ENCODE measurements at places on chromosomes 7 and 10.
A peak's percentile ranks its signal among the peaks of the same experiment; 100 is the strongest.

DNA sequence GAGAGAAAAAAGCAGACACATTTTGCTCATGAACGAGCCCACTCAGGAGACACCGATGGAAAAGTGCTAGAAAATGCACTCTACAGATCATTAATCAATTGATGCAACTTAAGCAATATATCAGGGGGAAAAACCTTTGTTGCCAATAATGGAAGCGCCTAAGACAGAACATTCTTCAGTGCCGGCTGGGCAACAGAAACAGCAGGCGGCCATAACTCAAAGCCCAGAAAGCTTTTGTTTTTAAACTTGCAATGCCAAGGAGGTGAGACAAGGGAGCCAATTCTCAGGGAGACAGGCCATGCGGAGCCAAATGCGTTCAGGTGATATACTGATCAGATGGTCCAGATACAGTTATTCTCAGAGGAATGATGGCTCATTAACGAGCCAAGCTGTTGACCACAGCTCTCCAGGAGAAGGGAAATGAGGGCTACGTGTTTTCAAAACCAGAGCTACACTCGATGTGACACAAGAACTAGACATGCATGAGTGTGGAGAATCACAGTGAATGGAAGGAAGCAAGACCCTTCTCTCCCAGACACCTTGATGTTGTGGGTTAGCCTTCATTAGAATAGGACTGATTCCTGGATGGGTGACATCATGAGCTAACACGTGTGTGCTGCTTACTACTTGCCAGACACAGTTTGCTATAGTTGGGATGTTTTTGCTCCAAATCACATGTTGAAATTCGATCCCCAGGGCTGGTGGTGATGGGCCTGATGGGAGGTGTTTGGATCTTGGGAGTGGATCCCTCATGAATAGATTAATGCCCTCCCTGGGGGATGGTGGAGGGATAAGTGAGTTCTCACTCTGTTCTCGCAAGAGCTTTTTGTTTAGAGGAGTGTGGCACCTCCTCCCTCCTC lies 79.1 kb upstream of the KCNMA1 start:
- no peak for DNase-seq

- DNase-seq = no peak
These were observed 88.1 kb upstream of the RET start for GRCh38 chr10:42988517-42989395.

GRCh38 chr7:145497911-145498525 lies 618.6 kb upstream of the CNTNAP2 start:
- no peak for DNase-seq

GRCh38 chr7:6482743-6483119 lies 35.0 kb upstream of the DAGLB start:
- DNase-seq = no peak

DNA sequence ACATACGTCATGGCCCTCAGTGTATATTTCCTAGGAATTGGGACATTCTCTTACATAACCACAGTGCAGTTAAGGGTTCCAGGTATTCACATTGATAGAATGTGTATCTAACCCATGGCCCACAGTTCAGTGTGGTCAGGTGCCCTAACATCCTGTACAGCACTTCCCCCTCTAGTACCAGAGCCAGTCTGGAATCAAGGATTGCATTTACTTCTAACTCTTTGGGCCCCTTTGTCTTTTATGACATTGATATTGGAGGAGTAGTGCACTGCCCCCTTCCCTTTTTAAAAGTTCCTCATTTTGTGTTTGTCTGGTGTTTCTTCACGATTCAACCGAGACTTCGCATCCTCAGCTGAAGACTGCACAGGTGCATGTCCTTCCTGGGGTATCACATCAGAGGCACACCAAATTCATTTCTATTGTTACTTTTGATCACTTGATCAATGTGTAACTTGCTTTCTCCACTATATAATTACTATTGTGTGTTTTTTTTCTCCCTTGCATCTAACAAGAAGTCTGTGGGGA lies 22.4 kb upstream of the NPFFR1 start:
- DNase-seq = no peak

DNA sequence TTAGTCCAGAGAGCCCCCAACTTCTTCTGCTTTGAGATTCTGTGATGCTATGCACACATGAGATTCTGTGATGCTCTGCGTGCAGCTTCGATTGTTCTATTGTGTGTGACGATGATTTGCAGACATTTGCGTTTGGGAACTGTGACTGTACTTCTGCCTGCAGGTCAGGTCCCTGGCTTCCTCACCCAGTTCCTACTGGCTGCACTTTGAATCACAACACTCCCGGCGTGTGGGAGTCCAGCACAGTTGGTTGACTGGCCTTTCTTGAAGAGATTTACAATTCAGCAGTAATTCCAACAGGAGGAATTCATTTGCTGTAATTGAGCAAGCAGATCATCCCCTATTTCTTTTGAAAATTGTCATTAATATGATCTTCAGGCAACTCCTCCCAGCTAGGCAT lies 252.2 kb upstream of the YAE1 start:
- DNase-seq = no peak

GRCh38 chr7:128174386-128174785 lies 66.7 kb upstream of the LEP start:
- DNase-seq = no peak

DNA sequence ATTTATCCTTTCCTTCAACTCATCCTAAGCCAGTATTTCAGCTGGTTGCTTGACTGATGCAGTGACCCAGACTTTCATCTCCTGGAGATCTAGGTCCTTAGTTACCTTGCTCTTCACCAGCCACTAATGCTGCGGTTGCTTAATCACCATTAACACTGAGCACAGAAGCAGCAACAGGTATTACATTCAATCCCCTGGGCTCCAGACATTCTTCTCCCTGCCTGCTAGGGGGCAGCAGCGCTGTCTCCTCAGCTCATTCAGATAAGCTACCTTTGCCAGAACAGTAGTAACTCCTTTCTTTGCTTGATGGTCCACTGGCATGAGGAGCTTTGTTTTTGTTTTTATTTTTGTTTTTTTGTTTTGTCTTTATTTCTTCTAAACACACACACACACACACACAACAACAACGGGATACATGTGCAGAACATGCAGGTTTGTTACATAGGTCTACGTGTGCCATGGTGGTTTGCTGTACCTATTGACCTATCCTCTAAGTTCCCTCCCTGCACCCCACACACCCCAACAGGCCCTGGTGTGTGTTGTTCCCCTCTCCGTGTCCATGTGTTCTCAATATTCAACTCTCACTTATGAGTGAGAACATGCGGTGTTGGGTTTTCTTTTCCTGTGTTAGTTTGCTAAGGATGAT lies 1043.2 kb upstream of the C7orf33 start:
- no peak for DNase-seq

DNA sequence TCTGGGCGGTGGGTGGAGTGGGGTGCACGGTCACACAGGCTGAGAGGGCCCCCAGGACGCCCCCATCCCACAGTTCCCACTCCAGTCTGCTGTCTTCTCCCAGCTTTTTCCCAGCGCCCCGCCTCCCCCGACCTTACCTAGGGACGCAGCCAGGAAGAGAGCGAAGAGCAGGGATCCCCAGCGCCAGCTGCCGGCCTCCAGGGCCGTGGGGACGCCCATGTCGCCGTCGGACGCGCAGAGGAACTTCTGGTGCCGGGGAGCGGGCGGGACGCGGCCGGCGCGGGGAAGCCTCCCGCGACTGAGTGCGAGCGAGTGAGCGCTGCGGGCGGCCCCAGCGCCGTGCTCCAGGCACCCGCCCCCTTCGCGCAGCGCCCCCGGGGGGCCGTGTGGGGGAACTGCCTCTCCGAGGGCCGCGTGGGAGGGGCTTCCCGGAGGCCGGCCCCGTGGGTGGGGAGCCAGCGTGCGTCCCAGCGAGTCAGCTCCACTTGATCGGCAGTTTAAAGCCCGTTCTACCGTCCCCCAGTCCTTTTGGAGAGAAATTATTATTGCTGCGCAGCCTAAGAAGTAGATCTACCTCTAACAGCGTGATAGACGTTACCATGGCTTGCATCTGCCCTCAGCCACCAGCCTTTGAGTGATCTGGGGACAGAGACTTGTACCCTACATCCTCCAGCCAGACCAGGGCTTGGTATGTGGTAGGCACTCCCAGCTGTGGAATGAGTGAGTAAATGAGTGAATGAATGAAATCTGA lies at the start of gene VSIR:
Gene VSIR (minus strand): TSS at position 300 of the 751 bp plus-strand sequence. CDS start 81 bp downstream, at position 219.
- peak; percentile 95 for DNase-seq

DNA sequence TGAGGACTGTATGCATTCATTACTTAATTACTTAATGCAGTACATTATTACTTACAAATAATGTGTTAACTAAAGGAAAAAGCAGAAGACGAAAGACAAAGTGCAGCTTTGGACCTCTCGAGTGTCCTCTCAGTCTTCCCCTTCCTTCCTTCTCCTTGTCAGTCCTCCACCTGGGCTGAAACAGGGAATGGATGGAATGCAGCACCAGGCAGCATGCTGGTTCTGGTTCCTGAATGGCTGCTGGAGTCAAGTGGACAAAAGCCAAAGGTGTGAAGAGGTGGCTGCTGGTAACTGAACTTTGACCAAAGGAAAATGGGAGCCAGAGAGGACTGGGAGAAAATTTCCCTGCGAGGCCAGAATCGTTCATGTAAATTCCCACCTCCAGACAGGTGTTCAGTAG lies 179.5 kb downstream of the GPAM start:
- DNase-seq = no peak

DNA sequence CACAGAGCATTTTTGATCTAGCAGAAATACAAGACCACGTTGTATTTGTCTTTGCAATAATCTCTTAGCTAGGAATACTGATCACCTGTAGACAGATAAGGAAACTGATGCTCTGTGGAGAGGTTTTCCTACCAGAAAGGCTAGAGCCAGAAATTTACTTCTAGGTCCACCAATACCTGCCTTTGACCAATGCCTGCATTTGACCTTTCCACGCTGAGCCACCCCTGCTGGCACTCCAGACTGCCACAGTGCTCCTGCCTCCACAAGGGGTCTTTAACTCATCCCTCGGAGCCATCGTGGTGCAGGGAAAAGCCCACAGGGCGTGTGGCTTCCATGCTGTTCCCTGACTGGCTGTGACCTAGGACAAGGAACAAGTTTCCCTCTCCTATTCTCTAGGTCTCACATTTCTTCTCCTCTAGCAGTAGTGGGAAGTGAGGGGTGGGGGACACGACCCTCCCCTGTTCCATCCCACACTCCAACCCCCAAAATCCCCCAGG lies 1.5 kb upstream of the ELN start:
- no peak for DNase-seq

DNA sequence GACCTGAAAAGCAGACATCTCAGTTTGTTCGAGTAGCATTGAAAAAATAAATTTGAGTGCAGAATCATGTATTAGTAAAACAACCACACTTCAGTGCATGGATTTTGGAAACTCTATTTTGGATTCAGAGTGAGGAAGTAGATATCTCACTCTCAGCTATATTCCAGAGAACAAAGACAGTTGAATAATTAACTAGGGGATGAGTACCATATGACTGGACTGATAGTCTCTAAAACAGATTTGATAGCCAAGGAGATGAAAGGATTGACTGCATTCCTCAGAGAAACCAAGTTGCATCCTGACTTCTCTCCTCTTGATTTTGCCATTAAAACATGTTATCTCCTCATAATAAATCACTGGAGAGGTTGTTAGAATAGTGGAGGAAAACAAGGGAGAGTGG lies 268.4 kb upstream of the SP4 start:
- no peak for DNase-seq

DNA sequence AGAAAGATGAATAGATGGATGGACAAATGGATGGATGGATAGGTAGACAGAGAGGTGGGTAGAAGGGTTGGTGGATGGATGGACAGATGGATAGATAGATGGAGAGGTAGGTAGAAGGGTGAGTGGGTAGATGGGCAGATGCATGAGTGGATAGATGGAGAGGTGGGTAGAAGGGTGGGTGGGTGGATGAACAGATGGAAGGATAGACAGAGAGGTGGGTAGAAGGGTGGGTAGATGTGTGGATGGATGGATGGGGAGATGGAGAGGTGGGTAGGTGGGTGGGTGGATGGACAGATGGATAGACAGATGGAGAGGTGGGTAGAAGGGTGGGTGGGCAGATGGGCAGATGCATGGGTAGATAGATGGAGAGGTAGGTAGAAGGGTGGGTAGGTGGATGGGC lies 10.9 kb upstream of the ASB10 start:
- no peak for DNase-seq

DNA sequence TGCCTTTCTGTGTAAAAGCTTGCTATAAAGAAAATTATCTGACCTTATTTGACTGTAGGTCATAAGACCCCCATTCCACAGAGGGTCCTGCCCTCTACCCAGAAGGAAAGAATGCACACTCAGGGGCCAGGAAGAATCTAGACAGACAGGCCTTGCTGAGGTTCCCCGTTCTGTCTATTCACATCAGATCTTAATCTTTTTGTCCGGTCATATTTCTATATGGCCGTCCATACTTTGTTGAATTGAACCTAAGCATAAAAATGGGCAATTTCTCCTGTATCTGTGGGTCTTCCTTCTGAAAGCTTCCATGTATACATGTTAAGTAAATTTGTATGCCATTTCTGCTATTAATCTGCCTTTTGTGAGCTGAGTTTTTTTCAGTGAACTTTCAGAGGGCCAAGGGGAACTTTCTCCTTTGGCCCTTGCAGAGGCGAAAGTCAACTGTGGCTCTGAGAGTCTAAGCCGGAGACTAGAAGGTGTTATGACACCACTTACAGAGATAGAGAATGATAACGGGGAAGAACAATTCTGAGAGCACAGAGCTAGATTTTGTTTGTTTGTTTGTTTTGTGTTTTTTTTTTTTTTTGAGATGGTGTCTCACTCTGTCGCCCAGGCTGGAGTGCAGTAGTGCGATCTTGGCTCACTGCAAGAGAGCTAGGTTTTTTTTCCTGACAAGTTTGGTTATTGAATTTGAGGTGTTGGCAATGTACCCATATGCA lies 11.6 kb upstream of the PRKAR2B start:
- no peak for DNase-seq

- DNase-seq = no peak
These were observed 8.4 kb downstream of the SEM1 start for GRCh38 chr7:96701258-96701657.

DNA sequence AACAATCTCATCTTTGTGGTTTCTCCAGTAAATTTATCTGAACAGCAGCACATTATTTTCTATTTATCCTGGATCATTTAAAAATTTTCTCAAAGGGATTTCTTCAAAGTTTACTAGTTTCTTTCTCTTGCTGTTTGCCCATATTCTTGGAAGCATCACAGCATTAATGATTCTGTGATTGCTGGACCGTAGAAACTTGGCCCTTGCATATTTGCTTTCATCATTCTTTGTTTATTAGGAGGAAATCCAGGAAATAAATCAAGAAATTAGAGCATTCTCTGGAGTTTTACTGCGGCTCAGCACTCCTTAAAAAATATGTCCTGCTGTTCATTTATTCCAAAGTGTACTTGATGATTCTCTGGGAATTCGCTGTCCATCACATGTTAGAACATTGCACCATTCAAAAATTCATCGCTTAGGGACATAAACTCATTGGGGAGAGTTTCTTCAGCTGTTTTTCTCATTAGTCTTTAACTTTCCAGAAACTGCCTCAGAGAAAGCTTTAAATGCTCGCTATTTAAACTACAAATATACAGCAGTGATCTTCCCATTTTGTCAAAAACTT lies 264.0 kb upstream of the CDC14C start:
- DNase-seq = no peak

DNA sequence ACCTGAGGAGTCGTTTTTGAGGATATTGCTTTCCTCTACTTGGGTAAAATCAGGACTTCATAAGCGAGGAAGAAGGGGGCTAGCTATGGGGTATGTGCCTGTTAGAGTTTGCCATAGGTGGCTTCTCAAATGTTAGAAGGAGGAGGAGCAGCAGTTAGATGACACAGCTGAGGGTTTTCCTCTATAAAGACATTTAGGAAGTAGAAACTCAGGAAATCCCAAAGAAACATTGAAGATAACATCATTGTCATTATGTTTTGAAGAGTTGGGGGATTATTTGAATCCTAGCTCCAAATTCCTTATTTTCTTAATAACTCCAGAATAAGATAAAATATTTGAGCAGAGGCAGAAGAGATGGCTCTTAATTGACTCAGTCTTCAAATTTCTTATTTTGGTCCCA lies 58.9 kb upstream of the CC2D2B start:
- DNase-seq = no peak

- no peak for DNase-seq
These were observed 30.3 kb downstream of the TRRAP start for GRCh38 chr7:98908585-98908984.
